Esophagus squamous epithelium (tissue), 5 donors: ENCODE measurements at places on chromosomes 2 and 18. TPM values are rescaled to one million over a fixed set of nuclear protein-coding genes. Genes with fewer than 3 reads are reported as not detected.

DNA sequence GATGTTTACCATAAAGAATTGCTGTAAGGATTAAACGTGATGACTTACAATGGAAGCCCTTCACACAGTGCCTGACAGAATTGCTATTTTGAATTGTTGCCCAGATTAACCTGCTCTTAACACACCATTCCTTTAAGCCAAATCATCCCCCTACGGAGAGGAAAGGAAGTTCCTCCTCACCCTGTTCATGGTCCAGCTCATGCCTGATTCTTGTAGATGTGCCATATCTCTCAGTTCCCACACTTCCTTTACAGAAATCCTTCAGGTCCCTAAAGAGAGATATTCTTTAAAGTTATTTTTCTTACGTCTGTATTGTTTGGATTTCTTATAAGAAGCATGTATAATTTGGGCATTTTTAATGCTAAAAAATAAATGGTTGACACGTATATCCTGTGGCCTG lies 127.5 kb upstream of the DAPL1 start:
- no peaks in the 10 kb centered on the region for H3K4me1 ChIP-seq
- no peak for DNase-seq
- H3K4me3 ChIP-seq = no peak overlapping the region
- peak overlapping the region; percentile 45 for H3K27ac ChIP-seq

GRCh38 chr2:7517088-7517487 lies 599.9 kb downstream of the RNF144A start:
- H3K4me3 ChIP-seq = no peak overlapping the region
- no peaks in the 10 kb centered on the region for H3K27me3 ChIP-seq

POTEI gene
- total RNA-seq = not detected

CNGA3 gene
- 0.44 TPM for total RNA-seq

- DNase-seq = no peak
- no peaks in the 10 kb centered on the region for H3K27me3 ChIP-seq
- no peaks in the 10 kb centered on the region for H3K36me3 ChIP-seq
- peaks cover 16% of the 10 kb centered on the region for H3K4me1 ChIP-seq
- H3K4me3 ChIP-seq = no peak overlapping the region
Observed at GRCh38 chr2:234245945-234246344, 195.4 kb downstream of the SPP2 start.
